ENCODE measurements at places on chromosomes 6 and 20.

DNA sequence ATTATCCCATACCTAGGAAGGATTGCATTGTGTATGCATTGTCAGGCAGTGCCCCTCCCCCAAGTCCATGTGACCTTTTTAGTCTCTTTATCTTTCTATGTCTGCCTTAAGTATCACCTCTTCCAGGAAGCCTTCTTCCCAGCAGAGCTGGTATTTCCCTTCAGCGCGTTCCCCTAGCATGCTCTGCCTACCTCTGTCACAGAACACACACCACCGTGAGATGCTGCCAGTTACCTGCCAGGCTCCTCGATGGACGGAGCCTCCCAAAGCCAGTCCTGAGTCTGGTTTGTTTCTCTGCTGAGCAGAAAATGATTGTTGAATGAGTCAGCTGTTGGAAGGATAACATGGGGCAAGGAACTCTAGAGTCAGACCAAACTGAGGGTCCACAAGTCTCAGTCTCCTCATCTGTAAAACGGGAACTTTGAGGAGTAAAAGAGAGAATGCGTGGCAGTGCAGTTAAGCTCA is 11.3 kb upstream of the ZNF335 start:
- no peak for DNase-seq

DNA sequence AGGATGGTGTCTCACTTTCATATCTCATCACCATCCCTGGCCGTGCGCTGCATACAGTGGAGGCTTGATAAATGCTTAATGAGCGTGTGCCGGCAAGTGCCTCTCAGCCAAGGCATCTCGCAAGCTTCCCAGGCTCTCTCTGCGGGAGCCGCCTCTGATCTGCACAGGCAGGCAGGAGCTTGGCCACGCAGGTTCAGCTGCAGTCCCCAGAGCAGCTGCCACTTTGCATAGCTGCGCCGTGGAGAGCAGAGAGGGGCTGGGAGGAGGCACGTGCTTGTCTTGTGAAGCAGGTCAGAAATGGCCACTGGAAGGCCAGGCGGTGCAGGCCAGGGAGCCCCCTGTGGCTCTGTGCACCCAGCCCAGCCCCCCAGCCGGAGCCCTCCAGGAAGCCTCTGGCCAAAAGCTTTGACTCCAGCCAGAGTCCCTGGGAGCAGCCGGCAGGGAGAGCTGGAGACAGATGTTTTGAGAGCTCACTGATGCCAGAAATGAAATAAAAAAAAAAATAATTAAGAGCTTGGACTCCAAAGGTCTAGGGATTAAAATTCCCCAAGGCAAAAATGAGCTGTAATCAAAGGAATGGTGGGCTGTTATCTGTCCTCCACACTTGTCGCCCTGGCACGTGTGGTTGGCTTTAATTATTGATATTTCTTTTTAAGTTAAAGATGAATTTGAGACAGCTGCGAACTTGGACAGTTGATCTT is 377.0 kb downstream of the CDH4 start:
- DNase-seq, result no peak

DNA sequence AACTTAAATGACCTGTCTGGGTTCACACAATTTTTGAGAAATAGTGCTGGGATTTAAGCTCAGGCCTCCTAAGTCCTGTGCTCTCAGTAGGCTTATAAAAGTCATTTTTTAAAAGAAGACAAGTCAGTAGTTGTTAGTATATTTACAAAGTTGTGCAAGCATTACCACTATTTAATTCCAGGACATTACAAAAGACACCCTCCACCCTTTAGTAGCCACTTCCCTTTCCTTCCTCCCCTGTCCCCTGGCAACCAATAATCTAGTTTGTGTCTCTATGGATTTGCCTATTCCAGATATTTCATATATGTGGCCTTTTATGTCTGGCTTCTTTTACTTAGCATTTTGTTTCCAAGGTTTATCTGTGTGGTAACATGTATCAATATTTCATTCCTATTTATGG is 37.6 kb downstream of the HMGN3 start:
- no peak for DNase-seq

GRCh38 chr20:60263725-60264709 is 305.8 kb downstream of the CDH26 start:
- DNase-seq, result no peak

- no peak for DNase-seq
Measured at GRCh38 chr20:51924509-51924908, 122.2 kb upstream of the SALL4 start.

DNA sequence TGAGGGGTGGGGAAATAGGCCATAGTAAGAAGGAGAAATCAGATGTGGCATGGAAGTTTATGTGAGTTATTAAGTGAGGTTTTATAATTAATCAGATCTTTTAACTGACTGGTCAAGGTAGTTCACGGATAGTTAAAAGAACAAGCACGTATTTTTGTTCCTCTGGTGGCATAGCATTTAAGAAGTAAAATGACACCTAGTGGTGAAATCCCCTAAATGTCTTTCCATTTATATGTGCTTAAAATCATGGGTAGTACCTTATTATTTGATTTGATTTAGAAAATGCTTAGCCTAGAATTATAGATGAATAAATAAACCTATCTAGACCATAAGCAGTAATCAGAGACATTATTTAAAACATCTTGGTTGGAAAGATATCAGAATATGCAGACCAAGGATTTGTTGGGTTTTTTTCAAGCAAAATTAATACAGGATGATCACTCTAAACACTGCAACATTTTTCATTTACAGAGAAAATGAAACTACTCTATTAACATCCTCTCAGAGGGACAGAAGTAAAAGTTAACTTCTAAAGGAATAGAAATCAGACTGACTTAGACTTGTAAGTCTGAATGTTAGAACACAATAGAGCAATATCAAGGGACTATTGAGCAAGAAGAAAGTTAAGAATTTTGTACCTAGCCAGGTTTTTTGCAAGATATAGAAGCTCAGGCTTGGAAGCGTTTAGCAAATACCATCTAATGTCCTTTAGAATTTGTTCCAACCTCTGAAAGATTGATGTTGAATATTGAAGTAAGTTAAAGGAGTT is 81.1 kb downstream of the STXBP5 start:
- no peak for DNase-seq

GRCh38 chr20:49281059-49281912 is 3.4 kb upstream of the ZNFX1 start:
- no peak for DNase-seq

GRCh38 chr20:54174457-54175175 is 830 bp upstream of the CYP24A1 start:
- DNase-seq, result no peak

DNA sequence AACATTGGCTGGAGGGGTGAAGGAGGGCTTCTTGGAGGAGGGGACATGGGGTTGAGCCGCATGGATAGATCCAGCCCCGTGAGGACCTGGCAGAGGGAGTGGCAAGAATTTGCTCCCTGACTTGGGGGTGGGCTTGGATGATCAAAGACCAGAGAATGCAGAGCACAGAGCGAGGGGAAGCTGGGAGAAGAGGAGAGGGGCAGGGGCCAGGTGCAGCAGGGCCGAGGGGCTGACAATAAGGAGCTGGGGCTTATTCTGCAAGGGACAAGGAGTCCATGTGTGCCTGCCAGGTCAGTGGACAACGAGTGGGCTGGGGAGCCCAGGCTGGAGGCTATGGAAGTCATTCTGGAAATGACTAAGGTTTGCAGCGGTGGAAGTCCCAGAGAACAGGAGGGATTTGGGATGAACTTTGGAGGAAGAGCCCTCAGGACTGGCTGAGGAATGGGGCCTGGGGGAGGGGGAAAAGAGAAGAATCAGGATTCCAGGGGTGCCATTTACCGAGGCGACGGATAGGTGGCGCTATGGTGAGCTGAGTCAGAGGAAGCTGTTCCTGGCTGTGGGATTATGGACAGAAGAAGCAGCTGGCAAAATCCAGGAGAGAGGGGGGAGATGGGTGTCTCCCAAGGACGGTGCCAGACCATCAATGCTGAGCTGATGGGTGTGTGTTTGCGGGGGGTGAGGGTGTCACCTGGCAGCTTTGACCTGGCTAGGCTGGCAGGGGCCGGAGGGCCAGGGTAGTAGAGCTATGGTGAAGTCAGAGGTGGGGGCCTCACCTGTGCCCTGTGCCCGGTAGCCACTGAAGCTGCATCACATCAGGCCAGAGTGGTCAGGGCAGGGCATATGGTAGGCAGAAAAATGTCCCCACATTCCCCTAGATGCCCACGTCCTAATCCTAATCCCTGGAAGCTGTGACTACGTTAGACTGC is 7.8 kb downstream of the KCNG1 start:
- DNase-seq, result no peak

- no peak for DNase-seq
Measured at GRCh38 chr6:143293523-143293922, 157.0 kb downstream of the ADAT2 start.

- DNase-seq, result peak; percentile 13
Measured at GRCh38 chr6:166627875-166628801, 1.1 kb upstream of the RPS6KA2 start.

- DNase-seq, result no peak
Measured at GRCh38 chr6:96631248-96631647, 68.3 kb downstream of the FHL5 start.

DNA sequence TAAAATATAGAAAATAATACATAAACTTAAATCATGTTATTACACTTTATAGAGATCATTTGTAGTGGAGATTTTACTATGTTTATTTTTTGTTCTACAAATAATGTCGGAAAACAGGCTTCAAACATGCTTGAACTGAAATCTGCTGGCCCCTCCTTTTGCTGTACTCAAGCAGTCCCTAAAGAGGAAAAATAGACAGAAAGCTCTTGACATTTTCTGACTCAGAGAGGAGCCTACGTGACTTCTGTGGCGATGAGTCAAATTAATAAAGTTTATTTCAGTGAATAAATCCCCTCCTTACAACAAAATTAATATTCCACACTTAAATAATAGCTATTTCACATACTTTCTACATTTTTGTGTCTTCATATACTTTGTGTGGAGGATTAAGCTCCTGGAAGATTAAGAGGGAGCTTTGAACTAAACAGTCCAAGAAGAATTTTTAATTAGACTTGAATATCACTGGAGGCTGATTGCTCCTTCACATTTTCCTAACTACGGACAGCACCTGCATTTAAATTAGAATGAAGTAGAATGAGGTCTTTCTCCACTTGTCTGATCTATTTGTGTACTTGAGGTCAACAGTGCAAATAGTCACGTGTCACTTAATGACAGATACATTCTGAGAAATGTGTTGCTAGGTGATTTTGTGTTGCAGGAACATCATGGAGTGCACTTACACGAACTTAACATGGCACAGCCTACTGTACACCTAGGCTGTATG is 1.7 kb upstream of the TREM1 start:
- no peak for DNase-seq

DNA sequence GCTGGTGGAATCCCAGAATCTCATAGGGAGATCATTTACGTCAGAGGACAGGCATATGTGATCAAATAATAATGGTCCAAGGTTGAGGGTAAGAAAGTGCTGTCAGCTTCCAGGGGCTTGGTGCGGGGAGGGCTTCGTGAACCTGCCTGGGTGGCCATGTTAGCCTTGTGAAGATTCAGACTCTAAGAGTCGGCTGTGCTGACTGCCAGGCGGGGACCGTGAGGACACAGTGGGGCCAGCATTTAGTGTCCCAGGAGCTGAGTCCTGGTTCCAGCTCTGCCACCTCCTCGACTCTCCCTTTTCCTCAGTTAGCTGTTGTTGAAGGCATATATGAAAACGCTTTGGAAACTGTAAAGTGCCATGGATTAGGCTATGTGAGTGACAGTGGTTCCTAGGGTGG is 33.5 kb downstream of the VSTM2L start:
- no peak for DNase-seq

DNA sequence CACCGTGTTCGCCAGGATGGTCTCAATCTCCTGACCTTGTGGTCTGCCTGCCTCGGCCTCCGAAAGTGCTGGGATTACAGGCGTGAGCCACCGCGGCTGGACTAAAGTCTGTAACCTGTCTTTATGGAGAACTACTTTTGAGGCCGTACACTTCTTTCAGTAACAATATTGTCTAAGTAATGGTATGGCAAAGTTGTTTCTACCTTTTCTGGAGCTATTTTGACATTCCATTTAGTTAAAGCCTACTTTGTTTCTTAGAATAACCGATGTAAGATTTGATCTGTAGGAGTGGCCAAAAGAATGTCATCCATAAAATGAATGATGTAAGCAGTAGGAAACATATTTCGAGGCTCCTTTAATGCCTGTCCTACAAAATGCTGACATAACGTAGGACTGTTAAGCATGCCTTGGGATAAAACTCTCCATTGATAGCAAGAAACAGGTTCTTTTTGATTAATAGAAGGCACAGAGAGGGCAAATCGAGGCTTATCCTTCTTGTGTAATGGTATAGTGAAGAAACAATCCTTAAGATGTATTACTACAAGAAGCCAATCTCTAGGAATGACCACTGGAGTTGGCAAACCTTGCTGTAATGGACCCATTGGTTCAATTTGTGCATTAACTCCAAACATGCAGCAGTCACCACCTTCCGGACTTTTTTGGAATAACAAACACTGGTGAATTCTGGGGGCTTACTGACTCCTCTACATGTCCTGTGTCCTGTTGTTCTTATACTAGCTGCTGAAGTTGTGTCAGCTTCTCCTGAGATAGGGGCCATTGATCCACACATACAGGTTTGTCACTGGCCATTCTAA is 35.9 kb downstream of the HLA-DRA start:
- no peak for DNase-seq

GRCh38 chr20:48163505-48163904 is 378.2 kb upstream of the SULF2 start:
- DNase-seq, result no peak

DNA sequence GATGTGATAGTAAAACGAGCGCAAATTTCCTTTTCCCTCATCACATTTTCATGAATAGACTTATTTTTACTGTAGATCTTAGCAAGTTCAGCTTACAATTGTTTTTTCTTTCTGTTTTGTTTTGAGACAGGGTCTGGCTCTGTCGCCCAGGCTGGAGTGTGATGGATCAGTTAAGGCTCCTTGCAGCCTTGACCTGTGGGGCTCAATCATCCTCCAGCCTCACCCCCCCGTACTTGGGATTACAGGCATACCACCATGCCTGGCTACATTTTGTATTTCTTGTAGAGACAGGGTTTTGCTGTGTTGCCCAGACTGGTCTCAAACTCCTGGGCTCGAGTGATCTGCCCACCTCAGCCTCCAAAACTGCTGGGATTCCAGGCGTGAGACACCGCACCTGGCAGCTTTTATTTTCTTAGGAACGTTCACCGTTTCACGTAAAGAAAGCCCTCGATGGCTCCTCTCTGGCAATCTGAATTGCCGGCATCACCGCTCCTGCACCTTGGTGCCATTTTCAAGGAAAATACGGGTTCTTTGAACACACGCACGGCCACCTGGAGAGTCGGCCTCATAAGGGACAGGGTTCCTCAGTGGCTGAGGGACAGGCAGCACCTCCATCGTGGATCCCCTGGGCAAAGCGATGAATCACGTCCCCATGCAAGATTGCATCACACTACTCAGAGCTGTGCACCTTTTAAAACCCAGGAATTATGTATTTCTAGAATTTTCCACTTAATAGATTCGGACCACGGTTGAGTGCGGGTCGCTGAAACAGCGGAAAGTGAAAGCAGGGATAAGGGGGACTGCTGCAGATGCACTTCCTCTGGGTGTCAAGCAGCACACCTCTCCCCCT is 78.7 kb downstream of the IRF4 start:
- no peak for DNase-seq

DNA sequence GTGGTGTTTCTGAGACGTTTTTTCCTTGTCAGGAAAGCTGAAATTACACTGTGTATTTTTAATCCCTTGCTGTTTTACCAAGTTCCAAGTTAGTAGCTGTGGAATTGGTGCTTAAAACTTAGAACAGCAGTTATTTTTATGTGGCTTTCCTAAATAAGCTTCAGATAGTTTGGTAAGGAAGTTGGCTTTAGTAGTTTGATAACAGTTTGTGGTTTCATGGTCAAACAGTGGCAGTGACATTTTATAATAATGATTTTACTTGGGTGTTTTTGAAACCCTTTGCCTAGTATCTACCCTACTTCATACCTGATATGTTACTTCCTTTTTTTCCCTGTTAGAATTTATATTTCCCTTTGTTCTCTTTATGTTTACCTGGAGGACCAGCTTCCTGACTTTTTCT is 164.9 kb downstream of the JARID2 start:
- DNase-seq, result no peak
